Activated CD4-positive, CD25-positive, alpha-beta regulatory T cell (primary cell): ENCODE measurements at places on chromosomes 2 and 18.

- no peak for DNase-seq
Observed at GRCh38 chr2:38068234-38068633, 7.7 kb downstream of the CYP1B1 start.

GRCh38 chr18:567122-567521, 13.1 kb upstream of the CETN1 start:
- DNase-seq = no peak

GRCh38 chr2:189267491-189267890, 87.9 kb upstream of the COL5A2 start:
- DNase-seq = no peak

- DNase-seq = no peak
Observed at GRCh38 chr18:39840406-39840805, 2114.6 kb upstream of the PIK3C3 start.

- no peak for DNase-seq
Observed at GRCh38 chr2:86446060-86446459, 4.9 kb downstream of the KDM3A start.

DNA sequence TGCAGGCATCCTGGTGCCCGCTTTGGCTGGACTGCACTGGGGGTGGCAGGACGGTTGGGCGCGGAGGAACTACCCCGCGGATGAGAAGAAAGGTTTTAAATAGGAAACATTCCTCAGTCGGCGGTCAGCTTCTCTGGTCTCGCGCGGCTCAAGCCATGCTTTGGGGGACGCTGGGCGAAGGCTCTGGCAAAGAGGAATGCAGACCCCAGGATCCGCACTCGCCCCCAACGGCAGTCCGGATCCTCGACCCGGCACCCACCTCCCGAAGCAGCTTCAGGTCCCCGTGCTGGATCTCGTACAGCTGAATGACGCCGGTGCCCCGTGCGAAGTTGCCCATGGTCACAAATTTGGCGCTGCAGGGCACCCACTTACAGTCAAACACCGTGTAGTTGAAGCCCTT, 686 bp upstream of the PNO1 start:
- no peak for DNase-seq

GRCh38 chr2:129741623-129742022, 237.8 kb upstream of the RAB6C start:
- DNase-seq = no peak

DNA sequence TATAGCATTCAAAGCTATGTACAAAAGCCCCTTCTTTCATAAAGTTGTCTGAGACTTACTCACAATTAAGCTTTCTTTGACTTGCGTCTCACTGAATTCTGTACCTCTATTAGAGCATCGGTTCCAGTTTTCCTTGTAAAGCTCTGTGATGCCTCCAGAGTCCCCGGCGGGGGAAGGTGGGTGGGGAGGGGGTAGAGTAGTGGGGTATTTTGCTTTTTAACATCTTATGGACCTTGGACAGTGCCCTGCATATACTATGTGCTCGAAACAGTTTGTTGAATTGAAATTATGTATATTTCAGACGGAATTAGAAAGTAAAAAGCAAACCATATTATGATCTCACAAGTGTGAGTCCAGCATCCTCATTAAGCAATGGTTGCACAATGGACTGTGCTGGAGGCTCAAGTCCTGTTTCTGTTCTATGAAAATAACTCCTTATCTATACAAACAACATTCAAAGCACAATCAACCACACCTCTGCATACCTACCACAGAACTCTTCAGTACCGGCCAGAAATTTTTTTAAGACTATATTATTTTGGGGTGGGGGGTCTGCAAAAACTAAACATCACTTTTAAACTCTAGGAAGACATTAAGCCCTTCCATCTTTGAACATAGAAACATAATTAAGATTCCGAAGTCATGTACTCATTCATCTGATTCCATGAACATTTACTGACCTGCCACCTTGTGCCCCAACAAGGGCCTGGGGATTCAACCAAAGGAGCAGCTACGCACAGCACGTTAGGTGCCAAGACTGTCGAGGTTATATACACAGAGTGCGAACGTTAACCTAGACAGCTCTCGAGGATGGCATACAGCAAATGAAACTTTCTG, 908 bp downstream of the STAT1 start:
- no peak for DNase-seq

GRCh38 chr18:22668496-22668895, 250.8 kb upstream of the CTAGE1 start:
- no peak for DNase-seq

GRCh38 chr18:36688020-36688965, 140.5 kb downstream of the TPGS2 start:
- no peak for DNase-seq

- DNase-seq = no peak
Observed at GRCh38 chr18:24930478-24930877, 421.5 kb downstream of the ZNF521 start.

GRCh38 chr2:120445449-120446143, 99.7 kb downstream of the INHBB start:
- DNase-seq = no peak

DNA sequence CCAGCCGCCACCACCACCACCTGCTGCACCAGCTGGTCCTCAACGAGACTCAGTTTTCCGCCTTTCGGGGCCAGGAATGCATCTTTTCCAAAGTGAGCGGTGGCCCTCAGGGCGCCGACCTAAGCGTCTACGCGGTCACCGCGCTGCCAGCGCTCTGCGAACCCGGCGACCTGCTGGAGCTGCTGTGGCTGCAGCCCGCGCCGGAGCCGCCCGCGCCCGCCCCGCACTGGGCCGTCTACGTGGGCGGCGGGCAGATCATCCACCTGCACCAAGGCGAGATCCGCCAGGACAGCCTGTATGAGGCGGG, 1.6 kb downstream of the LRATD1 start:
- DNase-seq = no peak

DNA sequence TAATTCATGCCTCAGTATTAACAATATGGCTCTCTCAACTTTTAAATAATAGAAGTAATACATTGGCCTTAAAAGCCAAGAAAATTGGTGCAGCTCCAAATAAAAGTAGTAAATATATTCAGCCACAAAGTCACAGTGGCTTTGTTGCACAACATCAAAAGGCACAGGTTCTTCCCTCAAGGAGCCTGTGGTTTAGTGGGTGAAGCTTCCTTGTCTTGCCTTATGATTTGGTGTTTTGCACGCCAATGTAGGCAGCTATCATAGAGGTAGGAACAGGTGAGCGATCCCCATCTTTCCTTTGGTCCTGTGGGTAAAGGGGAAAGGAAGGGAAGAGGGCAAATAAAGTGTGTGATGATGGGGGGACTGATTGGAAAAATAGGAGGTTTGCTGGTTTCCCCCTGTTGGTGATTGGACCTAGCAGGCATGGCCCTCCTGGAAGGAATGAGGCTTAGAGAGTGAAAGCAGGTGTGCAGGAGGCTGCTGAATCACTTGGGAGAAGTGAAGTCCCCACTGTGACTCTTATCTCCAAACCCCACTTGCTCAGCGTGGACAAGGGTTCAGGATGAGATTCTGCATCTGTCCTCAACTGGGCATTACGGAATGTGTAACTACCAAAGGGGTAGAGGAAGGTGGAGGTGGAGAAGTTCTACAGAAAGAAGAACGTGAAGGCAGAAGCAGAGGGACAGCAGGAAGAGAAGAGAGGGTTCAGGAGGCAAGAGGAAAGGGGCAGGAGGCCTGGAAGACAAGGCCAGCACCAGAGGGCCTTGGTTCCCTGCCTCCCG, 20.1 kb upstream of the TNP1 start:
- no peak for DNase-seq

DNA sequence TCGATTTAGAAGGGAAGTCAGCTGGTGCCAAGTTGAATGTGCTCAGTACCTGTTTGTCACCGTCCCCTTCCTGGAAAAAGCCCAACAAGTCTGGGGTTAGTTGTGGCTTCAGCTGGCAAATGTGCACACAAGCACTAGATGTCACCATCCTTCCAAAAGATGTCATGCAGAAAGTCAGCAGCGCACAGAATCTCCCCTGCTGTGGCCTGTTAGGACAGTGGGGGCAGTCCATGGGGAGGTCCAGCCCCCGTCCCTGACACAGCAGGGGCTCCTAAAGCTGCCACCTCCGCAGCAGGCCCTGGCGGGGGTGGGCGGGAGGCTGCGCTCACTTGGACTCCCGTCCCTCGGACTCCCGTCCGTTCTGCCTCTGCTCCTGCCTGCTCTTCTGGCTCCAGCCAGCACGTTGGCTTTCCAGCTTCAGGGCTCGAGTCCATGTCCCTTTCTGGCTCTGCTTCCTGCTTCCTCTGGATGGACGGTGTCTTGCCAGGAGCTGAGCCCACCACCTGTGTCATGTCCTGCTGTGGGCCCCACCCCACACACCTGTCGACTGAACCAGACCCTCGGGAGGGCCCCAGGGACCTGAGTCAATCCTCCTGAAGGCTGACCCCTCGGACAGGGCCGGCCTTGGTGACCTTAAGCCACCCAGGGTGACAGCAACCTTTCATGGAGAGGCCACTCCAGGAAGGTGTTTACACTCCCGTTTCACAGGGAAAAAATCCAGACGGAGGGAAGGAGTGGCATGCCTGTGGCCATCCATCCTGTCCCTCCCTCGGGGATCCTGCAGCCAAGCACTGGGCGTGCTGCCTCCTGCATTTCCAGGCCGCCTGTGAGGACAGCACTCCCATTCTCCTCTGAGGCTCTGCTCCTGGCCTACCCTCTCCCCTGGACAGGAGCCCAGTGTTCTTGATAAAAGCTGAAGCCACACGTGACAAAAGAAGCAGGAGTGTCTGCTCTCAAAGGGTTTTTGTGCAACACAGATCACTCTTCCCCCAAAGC, 8.5 kb downstream of the RAB17 start:
- no peak for DNase-seq

DNA sequence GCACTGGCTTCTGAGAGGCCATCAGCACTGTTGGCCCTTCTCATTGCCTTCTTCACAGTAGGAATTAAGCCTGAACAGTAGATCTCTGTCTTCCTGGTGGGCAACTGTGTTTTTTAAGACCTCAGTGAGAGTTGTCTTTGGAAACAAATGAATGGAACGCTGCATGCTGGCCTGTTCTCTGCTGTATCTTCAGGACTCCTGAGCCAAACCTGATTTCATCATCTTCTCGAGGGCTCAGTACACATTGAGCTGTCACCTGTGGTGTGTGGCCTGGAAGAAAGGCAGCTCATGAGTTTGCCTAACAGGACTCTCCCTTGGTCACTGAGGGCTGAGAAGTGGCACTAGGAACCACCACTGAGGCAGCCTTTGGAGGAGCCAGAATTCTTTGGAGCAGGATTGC, 39.7 kb downstream of the SH3RF3 start:
- no peak for DNase-seq

GRCh38 chr18:12048827-12049175, 44.8 kb upstream of the ANKRD62 start:
- no peak for DNase-seq

DNA sequence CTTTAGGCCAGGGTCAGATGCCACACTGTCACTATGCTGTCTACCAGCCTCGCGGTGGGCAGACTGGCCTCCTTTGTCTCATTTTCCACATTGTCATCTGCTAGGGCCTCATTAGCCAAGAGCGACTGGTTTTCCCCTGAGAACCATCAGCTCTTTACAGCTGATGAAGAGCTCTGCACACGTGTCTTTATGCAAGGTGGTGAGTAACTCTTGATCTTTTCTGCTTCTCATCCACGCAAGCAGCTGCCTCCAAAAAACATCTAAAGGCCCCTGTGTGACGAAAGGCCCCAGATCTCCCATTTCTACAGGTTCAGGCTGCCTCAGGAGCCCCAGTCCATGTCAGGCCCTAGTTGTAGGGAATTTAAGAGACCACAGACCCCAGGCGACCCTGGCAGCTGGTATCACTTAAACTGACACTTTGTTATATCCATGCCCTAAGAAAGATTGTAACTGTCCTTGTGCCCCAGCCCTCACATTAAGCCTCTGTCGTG, 52.9 kb downstream of the DPYSL5 start:
- DNase-seq = no peak

DNA sequence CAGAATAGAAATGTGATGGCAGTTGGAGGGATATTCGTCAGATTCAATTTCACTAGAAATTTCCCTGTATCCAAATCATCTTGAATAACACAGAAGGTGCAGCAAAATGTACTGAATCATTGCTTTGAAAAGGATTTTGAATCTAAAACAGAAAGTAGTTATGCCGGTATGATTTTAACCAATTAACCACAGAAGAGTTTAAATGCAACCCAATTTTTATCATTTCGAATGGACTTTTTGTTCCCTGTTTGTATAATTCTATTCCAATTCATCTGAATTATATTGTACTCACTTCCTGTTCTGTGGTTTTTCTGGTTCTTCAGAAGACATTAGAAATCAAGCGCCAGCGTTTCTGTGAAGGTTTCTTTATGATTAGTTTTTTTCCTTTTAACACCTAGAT, 190.4 kb downstream of the MYO3B start:
- DNase-seq = no peak

- DNase-seq = no peak
Observed at GRCh38 chr2:229520691-229521096, 193.7 kb downstream of the DNER start.

DNA sequence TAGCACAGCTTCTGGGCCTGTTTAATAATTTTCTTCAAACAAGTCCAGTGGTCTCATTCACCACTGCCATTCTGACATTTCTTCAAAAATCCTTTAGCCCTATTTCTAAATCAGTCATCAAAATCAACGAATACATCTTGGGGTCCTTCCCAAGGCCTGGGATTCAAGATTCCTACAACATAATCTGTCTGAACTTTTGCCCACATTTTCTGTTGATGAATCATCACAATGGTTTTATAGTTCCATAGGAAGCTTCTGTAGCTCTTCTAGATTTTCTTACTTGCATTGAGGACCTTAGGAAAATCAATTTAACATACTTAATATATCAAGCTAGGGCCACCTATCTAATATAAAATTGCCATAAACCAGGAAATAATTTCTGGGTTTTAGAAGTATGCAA, 811.8 kb upstream of the ACVR2A start:
- no peak for DNase-seq

GRCh38 chr2:111633643-111634042, 250.3 kb downstream of the ANAPC1 start:
- no peak for DNase-seq

DNA sequence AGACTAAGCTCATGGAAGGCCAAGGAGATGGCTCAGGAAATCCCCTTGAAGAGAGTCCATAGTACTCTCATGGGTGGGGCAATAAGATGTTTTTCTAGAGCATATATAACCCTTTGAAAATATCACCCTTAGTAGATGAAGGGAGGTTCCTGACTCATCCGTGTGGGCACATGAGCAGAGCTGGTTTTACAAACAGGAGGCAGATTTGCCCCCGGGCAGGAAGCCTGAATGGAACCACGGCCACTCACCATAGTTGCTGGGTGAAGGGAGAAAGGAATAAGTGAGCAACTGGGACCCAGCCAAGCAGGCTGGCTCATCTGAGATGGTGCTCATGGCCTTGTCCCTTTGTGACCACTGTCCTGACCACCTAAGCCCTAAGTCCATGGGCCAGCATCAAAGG, 29.0 kb upstream of the MAPRE3 start:
- no peak for DNase-seq

DNA sequence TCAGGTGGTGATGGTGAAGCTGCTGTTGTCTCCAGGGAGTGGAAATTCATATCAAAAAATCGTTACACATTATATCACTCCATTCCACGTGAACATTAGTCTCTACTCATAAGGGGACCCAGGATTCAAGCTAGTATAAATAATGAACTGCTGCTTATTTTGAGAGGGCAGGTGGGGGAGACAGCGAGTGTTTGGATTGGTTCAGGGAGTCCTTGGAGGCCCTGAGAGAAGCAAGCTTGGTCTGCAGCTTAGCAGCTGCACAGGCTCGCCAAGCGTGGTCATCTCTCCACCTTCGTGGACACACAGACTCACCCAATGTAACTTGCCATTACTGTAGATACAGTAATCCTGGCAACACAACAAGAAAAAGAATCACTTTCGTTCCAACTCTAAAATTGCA, 177.6 kb downstream of the ZNF521 start:
- no peak for DNase-seq
